Esophagus squamous epithelium (tissue), 5 donors: ENCODE measurements at places on chromosomes 7 and 10.

DNA sequence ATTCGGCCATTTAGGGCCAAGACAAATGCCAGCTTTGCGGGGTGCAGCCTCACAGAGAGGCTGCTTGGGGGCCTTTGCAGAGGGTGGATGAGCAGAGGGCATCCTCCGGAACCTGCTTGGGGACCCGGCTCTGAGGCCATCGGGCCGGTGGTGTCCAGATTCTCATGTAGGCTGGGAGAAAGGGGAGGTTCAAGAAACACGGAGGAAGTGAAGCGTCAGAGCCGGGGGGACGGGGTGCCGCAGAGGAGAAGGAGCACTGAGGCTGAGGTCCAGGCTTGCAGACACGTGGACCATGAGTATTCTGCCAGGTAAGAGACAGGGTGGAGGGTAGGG, 150.7 kb upstream of the SHH start:
- no peak for DNase-seq

DNA sequence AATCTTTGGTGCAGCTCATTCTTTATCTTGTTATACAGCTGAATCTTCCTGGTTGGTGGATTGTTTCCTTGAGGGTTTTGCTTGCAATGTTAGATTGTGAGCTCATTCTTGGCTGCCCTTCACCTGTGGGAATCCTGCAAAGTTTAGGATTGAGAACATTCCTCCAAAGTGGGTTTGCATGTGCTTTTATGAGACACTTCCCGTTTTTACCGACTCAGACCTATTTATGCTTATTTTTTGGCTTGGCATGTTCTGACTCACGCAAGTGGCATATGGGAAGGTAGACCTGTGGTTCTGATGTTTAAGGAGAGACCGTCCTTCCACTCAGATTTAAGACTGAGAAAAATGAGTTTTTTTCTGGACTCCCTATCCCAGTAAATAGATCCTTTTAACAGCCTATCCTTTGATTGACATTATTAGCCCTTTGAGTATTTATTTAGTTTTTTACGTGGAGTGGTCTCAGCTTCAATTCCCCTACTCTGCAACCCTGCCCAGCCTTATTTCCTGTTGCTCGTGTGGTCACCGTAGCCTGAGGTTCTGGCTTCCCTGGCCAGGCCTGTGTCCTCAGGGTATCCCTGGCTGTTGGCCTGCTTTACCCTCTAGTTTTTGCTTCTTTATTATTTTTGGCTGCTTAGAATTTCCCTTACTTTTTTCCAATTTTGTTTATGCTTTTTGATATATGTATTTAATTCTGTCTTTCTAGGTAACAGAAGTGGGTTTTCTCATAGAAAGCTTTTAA, 13.4 kb upstream of the PRF1 start:
- DNase-seq = no peak

DNA sequence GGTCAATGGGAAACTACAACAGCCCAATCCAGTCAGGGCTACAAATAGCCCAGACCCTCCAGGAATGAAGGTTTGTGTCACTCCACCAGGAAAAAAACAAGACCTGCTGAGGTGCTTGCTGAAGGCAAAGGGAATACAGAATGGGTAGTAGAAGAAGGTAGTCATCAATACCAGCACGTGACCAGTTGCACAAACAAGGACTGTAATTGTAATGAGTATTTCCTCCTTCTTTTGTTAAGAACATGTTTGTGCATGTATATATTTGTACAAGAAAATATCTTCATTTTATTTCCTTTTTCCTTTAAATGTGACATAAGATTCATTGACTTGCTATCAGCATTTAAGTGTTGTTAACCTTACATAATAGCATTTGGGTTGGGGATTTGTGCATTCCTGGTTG, 229.3 kb downstream of the IMMP2L start:
- no peak for DNase-seq

- no peak for DNase-seq
These were observed 3.6 kb upstream of the RUNDC3B start for GRCh38 chr7:87624628-87625027.

DNA sequence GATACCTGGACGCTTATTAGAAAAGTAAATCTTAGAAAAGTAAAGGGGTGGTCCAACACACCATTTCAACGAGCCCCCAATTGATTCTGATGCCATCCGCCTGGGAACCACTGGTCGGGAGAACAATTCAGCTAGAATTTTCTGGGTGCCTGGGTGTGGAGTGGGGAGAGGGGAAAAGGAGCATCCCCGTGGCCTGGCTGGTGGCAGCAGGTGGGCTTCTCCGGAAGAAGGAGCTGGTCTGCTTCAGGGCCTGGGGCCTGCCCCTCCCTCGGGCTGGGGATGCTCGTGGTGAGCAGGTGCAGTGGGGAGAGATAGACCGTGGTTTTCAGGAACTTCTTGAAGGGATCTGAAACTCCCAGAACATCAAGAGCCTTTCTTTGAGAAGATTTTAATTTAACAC, 39.9 kb upstream of the DUSP5 start:
- no peak for DNase-seq
